ENCODE measurements at places on chromosomes 1 and 21. TPM values are rescaled to one million over a fixed set of nuclear protein-coding genes. Genes with fewer than 3 reads are reported as not detected.

DNA sequence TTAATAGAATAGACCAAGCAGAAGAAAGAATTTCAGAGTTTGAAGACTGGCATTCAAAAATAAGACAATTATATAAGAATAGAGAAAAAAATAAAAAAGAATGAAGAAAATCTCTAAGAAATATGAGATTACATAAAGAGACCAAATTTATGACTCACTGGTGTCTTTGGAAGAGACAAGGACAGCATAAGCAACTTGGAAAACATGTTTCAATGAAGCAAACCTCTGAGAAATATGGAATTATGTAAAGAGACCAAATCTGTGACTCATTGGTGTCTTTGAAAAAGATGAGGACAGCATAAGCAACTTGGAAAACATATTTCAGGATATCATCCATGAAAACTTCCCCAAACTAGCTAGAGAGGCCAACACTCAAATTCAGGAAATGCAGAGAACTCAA lies 60.4 kb upstream of the LYPLAL1 start:
- no peak overlapping the region for H3K27ac ChIP-seq
- no peaks in the 10 kb centered on the region for H3K36me3 ChIP-seq
- H3K4me3 ChIP-seq: no peak overlapping the region
- H3K4me1 ChIP-seq: no peaks in the 10 kb centered on the region

GRCh38 chr1:81802707-81803430 lies 2.1 kb downstream of the ADGRL2 start:
- H3K27me3 ChIP-seq: no peaks in the 10 kb centered on the region
- peak overlapping the region; percentile 92 for H3K4me3 ChIP-seq
- H3K27ac ChIP-seq: peak overlapping the region; percentile 92
- H3K4me1 ChIP-seq: peaks cover 19% of the 10 kb centered on the region
- peak; percentile 69 for DNase-seq
- no peaks in the 10 kb centered on the region for H3K36me3 ChIP-seq

- H3K27me3 ChIP-seq: no peaks in the 10 kb centered on the region
- H3K4me1 ChIP-seq: no peaks in the 10 kb centered on the region
- no peak overlapping the region for H3K27ac ChIP-seq
- no peak for DNase-seq
- no peak overlapping the region for H3K4me3 ChIP-seq
- no peaks in the 10 kb centered on the region for H3K36me3 ChIP-seq
These were observed 32.6 kb upstream of the MAGOH start for GRCh38 chr1:53270873-53271272.

DNA sequence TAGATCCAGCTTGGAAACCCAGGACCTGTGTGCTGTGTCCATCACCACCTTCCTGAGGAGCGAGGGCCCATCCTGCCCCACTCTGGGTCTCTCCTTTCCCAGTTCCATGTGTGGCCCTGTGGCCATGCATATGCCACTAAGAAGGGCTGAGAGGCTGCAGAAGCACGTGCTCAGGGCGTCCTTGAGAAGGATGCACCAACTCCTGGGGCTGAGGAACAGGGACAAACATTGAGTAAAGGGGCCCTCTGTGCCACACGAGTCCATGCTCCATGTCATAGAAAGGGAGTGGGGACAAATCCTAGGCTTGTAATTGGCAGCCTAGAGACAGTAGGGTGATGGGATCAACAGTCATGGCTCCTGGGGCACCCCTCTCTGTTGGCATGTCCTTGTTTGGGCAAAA lies 8.4 kb downstream of the ETV3L start:
- H3K4me1 ChIP-seq: peaks cover 13% of the 10 kb centered on the region
- H3K27ac ChIP-seq: no peak overlapping the region
- H3K36me3 ChIP-seq: no peaks in the 10 kb centered on the region
- H3K4me3 ChIP-seq: no peak overlapping the region

DNA sequence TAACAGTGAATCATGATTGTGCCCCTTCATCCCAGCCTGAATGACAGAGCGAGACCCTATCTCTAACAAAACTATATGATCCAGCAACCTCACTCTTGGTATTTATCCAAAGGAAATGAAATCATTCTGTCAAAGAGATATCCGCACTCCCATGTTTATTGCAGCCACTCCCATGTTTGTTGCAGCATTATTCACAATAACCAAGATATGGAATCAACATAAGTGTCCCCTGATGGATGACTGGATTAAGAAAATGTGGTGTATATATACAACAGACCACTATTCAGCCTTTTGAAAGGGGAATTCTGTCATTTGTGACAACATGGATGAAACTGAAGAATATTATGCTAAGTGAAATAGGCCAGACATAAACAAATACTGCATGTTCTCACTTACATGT lies 44.4 kb downstream of the TRMT1L start:
- H3K27ac ChIP-seq: no peak overlapping the region
- H3K4me3 ChIP-seq: no peak overlapping the region

Gene FCER1G
- total RNA-seq: 27.0 TPM

Gene CTSE
- total RNA-seq: 495 TPM

Gene DMRTA2
- total RNA-seq: not detected

Gene PODN
- total RNA-seq: 356 TPM

Gene SPATA45
- total RNA-seq: not detected

Data from stomach (tissue), 19 donors.